ENCODE measurements at places on chromosomes 1 and 21. TPM values are rescaled to one million over a fixed set of nuclear protein-coding genes. Genes with fewer than 3 reads are reported as not detected.

The LGALS8 gene
- 48.0 TPM for total RNA-seq

The PRKAA2 gene
- 2.1 TPM for total RNA-seq

The RIPPLY3 gene
- total RNA-seq = 0.59 TPM

The HSD11B1 gene
- total RNA-seq = 0.47 TPM

The TMEM183A gene
- total RNA-seq = 50.7 TPM

The BNIPL gene
- 0.28 TPM for total RNA-seq

The OR10J1 gene
- total RNA-seq = not detected

The PWP2 gene
- total RNA-seq = 3.2 TPM

The PLA2G4A gene
- total RNA-seq = 9.0 TPM

The SPATA46 gene
- not detected for total RNA-seq

The GJB4 gene
- 0.13 TPM for total RNA-seq

The OR2T2 gene
- not detected for total RNA-seq

The TEX50 gene
- total RNA-seq = not detected

The CD160 gene
- total RNA-seq = not detected

The PLPP3 gene
- 31.4 TPM for total RNA-seq

All from A549 treated with Hydrocortisone at 1 μM for 4 hours (cell line).